Activated CD8-positive, alpha-beta memory T cell treated with anti-CD3 and anti-CD28 coated beads, Interleukin-2, amount 50 U/mL, for 4 hours (primary cell): ENCODE measurements at places on chromosomes 16 and 17.

GRCh38 chr17:17612085-17613022 is 20.8 kb upstream of the PEMT start:
- no peak for DNase-seq

- no peak for DNase-seq
These were observed 258 bp downstream of the PRKCB start for GRCh38 chr16:23836078-23836403.

DNA sequence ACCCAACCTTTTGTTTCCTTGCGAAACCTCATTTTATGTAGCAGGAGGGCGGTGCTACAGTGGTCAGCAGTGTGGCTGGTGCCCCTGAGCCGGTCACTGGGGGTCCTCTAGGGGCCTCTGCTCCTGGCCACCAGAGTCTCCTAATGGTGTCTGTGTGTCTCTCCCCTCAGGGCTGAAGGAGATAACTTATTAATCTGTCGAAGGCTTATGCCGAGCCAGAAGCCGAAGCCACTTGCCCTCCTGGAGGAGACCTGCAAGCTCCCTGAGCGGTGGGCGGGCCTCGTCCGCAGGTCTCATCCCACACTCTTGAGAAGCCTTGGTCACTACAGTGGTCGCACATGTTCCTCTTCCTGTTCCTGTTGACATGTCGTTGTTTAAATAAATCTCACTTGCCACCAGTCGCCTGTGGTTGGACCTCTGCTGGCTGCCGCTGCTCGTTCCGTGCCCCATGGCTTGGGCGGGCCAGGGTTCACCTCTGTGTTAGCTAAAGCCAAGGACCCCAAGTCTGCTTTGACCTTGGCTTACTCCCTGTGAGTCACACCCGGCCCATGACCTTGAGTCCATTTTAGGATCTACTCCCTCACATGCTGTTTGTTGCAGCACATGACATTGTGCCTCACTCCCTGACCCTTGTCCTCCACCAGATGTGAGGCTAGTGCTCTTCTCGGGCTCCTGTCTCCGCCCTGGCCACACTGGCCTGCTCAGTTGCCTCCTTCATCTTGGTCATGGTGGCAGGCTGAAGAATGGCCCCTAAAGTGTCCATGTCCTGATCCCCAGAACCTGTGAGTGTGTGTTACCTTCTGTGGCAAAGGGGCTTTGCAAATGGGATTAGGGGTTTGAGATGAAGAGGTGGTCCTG is 38.7 kb upstream of the AQP8 start:
- DNase-seq: no peak

- no peak for DNase-seq
These were observed 13.4 kb downstream of the FBF1 start for GRCh38 chr17:75927286-75927922.

DNA sequence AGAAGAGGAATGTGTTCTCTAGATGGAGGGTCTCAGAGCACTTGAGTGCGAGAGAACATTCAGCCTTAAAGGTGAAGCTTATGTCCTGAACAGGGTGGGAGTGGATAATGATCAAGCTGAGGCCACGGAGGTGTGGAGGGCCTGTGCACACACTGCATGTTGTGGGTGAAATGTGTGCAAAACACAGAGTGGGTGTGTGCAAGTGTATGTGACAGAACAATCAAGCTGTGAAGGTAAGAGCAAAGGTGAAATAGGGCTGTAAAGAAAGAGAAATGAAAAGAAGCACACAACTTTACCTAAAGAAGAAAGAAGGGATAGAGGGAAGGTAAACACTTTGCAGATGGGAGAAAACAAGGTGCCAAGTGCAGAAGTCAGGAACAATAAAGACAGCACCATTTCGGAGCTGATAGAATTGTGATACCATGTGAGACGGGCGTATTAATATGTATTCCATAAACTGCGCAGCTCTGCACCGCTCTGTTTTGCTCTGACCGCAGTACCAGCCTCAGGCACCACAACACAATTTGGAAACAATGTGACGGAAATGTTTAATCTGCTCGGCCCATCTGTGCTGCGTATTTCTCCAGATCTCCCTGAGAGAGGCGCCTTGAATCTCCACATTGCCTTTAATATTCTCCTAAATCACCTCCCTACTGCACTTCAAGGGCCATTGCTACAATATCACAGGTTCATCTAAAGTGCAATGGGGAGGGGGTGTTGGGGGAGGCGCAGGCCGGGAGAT is 40.6 kb downstream of the SNX11 start:
- no peak for DNase-seq

DNA sequence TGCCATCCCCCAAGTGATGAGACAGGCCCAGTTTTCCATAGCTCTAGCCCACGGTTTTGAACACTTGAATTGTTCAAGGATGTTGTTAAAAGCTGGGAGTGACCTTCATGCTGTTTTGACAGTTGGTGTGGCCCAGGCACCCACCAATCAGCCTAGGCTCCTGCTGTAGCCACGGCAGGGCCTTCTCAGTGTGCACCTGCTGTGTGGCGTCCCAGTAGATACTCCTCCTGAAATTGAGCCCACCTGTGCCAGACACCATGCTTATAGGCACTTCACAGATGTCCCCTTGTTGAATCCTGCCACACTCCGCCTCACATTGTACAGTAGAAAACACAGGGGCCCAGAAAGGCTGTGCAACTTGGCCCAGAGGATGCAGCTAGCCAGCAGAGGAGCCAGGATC is 86.4 kb downstream of the SOCS1 start:
- no peak for DNase-seq

DNA sequence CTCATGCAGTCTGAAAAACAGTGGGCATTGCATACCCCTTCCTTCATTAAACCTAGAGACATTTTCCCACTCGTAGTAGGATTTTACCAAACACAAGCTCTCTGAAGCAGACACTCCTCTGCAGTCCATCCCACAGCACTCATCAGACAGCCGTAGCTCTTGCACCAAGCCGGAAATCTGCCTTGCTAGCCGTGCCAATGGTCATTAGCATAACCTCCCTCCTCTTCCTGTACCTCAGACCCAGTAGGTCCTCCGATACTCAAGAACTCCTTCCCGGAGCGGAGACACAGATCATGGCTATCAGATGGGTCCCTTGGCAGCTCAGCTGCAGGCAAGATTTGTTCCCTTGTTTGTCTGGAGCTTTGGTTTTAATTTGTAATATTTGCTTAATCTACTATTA is 483.1 kb upstream of the PSMD7 start:
- DNase-seq: no peak

DNA sequence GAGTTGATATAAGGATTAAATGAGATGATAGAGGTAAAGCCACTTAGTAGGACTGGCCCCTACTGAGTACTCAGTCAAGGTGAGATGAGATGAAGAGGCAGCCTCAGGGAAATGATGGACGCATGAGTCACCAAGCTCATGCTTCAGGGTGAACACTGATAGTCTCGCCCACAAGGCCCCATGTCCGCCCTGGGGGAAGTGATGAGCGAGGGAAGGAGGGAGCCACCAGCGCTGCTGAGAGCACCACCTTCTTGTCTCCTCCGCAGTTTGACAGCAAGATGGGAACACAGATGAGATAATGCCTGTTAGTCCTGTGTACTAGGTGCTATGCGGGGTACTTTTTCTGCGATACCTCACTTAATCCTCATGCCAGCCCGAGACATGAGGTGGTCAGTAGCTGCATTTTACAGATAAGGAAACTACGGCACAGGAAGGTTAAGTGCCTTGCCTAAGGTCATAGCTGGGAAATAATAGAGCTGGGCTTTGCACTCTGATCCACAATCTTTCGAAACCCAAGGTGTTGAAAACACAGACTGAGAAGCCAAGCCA is 383.0 kb downstream of the CPPED1 start:
- no peak for DNase-seq

- no peak for DNase-seq
These were observed 716 bp downstream of the TMEM94 start for GRCh38 chr17:75457047-75457654.

DNA sequence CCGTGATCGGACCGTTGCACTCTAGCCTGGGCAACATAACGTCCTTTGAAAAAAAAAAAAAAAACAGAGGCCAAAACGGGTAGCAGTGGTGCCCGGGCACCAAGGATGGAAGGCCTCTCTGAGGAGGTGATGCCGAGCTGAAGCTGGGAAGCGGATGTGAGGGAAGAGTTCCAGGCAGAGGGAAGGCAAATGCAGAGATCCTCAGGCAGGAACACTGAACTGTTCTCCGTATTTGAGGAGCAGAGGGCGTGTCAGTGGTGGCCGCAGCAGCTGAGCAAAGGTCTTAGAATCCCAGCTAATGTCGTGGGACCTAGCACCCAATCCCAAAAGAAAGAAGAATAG is 656 bp upstream of the KCTD13 start:
- DNase-seq: no peak
